ENCODE measurements at places on chromosomes 11 and 22.

GRCh38 chr22:49673048-49673447 is 154.6 kb downstream of the BRD1 start:
- no peak for DNase-seq

DNA sequence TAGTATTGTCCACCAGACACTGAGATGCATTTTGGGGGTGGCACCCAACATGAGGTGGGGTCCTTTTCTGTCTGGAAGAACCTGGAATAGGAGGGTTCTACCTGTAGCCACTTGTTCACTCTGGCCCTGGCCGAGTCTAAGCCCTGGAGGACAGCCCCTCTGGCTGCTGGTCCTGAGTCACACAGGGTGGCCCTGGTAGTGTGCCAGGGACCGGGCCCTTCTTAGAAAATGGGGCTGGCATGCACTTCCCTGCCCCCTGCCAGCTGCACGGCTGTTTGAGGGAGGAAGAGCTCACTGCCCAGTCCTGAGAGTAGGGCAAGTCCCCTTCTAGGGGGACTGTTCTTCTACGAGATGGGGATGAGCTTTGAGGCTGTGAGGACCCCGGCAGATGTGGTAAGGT is 2.2 kb downstream of the PLCB3 start:
- DNase-seq, result no peak

DNA sequence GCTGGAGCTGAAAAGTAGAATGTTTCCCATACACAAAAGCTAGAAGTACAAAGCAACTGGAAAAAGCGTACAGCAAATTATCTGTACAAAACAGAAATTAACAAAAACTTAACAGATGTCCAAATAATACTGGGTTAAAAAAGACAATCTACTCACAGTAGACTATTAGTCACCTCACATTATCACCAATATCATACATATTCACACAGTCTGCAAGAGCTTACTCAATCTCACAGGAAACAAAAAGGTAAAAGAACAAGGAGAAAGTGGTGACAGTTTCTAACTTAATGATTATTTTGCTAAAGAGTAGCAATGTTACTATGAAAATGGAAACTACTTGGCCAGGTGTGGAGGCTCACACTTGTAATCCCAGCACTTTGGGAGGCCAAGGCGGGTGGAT is 11.9 kb downstream of the CELF1 start:
- DNase-seq, result no peak

- no peak for DNase-seq
Observed at GRCh38 chr11:92501066-92501739, 276.6 kb downstream of the FAT3 start.

DNA sequence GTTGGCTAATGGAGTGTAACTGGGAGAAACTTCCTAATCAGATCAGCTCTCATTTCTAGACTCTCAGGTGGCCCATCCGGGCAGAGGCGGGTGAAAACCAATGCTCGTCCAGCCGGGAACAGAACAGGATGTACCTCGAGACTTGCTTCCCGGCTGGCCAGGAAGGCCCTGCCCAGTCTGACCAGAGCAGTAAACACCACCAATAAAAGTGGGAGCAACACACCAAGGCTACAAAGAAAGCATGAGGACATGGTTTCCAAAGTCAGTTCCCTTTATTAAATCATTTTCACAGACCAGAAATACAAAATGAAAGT is 940 bp upstream of the TNKS1BP1 start:
- DNase-seq, result no peak

DNA sequence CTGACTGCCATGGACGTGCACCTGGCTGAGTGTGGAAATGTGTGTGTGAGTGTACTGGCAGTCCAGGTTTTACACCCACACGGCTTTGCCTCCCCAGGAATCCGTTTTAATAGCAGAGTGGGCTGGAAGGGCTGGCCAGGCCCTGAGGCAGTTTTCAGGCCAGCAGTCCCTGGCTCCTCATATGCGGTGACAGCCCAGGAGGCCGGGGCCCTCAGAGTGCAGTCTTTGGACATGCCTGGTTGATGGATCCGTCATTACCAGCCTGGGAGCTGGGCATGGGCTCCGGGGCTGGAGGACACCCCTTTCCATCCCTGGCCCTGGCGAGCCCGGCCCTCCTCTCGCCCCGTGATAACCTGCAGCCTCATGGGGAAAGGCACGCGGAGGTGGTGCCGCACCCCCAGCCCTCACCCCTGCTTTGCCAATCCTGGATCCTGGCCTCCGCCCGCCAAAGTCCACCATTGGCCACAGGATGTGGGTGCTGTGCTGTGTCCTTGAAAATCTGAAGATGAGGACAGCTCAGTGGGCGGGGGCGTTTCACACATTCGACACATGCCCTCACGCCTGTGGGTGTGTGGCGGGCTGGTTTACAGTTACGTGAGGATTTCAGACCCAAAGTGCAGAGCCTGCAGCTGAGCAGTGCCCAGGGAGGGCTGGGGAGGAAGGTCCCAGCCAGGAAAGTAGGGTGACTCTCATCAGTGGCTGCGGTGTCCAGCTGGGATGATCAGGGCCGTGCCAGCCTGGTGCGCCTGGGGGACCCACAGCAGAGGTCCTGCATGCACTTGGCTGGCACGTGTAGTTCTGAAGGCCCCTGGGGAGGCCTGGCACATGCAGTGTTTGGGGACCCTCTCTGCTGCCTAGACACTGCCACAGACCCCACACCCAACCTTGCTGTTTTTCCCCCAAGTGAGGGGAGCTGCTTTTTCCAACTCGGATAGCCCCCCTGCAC is 55.1 kb downstream of the RTN4R start:
- DNase-seq, result peak; percentile 7

DNA sequence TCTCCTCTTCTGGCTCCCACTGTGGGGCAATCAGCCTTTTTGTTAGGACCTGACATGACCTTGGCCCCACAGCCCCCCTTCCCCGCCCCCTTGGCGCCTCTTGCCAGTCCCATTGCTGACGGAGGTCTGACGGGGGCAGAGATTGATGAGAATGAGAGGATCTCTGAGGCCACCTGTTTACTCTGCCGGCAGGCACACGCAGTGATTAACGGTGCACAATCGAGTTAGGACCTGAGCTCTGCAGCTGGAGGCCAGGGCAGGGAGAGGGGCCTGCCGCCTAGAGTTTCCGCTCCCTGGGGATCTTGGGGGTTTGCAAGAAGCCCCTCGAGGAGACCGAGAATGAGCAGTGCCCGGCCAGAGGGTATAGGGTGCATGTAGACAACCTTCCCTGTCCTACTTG is 6.8 kb upstream of the CHRM1 start:
- no peak for DNase-seq

- DNase-seq, result peak; percentile 25
Observed at GRCh38 chr22:46737105-46737975, 712 bp downstream of the CERK start.

DNA sequence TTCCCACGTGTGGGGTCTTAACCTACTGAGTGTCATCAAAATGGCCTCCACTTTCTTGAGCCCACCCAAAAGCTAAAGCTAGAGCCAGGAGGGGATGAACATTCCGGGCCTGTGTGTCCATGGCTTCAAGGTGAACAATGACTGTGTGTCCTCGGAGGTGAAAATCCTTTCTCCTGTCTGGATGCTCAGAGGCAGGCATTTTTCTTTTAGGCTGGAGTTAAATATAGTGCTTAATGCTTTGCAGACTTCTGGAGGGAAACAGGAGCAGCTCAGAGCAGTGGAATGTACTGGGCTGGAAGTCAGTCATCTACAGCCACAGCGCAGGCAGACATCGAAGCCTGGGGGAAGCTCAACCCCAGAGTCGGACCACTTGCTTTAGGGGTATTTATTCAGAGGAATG is 68.6 kb upstream of the TMEM45B start:
- no peak for DNase-seq

GRCh38 chr11:74320538-74320937 is 9.1 kb upstream of the P4HA3 start:
- DNase-seq, result no peak

- DNase-seq, result no peak
Observed at GRCh38 chr11:9568161-9568853, 5.2 kb upstream of the WEE1 start.

GRCh38 chr11:117176186-117176585 is 2.4 kb upstream of the SIDT2 start:
- DNase-seq, result no peak

DNA sequence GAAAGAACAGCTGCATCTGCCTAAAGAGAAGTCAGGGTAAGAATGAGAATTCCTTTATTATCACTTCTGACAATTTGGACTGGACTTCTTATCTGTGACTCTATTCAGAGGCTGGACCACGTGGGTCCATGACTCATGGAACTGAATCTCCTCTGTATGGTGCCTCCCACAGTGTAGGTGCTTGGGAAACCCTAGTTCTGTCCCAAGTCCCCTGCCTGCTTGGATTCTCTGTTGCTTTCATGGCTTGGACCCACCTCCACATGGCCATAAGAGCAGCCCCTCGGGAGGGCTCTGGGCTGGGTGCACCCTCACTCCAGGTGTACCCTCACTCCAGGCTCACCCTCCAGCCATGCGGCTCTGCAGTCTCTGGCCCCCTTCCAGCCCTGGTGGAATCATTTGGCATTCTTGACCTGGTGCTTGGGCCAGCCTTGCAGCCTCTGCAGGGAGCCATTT is 153.4 kb downstream of the CACNA1I start:
- DNase-seq, result no peak

DNA sequence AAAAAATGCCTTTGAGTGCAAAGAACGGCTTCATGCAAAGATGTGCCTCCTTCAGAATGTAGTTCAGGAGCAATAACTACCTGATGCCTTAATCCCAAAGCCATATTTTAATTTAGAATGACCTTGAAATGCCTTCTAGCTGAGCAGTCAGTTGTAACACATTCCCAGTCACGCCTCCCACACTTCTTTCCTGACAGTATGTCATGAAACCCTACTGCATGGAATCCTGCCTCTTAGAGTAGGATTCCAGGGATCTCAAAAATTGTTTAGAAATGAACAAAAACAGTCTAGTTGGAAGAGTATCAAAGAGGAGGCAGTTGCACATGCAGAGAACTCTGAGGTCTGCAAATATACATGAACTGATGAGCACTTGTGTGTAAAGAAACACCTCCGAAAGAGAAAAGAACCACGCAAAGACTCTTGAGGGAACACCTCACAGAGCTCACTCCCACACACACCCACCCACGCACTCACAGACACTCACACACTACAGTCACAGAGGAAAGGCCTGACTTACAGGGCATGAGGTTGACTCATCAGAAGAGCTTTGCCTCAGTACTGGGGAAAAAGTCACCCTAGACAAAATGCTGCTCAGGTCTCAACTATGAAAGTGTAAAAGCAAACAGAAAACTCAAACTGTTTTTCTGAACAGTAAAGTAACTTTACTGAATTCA is 77.4 kb downstream of the GGTLC2 start:
- DNase-seq, result peak; percentile 20

- DNase-seq, result no peak
Observed at GRCh38 chr11:26928582-26928981, 65.3 kb upstream of the FIBIN start.

DNA sequence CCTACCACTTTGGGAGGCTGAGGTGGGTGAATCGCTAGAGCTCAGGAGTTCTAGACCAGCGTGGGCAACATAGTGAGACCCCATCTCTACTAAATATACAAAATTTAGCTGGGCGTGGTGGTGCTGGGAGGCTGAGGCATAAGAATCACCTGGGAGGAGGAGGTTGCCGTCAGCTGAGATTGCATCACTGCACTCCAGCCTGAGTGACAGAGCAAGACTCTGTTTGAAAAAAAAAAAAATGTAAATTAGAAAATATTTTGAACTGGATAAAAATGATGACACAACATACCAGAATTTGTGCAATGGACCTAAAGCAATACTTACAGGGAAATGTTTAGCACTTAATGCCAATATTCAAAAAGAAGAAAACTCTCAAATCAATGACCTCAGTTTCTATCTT is 46.4 kb downstream of the ATG16L2 start:
- DNase-seq, result no peak

- no peak for DNase-seq
Observed at GRCh38 chr11:74306435-74307175, 4.8 kb downstream of the P4HA3 start.

DNA sequence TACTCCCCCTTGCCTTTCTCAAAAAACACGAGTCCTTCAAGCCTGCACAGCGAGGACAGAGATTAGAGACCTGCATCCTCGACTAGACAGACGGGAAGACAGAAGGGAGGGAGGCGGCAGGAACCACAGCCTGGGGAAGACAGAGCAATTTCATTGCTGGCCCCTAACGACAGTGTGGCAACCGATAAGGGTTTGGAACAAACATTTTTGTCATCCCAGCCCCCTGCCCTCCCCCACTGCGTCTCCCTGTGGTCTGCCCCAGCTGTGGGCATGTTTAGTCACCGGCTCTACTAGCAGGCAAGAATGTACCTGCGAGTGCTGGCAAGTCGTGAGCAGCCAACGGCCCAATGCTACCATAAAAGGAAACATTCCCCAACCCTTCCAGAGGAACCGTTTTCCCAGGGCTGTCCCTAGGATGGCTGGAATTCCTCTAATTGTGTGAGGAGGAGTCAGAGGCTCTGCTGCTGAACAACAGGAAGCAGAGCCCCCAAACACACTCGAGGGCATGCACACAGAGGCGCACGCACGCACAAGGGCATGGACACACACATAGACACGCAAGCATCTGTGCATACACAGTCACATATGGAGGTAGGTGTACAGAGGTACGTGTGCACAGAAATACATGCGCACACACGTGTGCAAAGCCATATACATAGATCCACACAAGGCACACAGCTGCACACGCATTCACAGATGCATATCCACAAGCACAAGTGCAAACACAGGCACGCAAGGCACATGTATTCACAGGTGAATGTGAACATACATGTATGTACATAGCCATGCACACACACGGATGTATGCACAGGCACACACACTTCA is 58.3 kb downstream of the MYH9 start:
- peak; percentile 73 for DNase-seq

DNA sequence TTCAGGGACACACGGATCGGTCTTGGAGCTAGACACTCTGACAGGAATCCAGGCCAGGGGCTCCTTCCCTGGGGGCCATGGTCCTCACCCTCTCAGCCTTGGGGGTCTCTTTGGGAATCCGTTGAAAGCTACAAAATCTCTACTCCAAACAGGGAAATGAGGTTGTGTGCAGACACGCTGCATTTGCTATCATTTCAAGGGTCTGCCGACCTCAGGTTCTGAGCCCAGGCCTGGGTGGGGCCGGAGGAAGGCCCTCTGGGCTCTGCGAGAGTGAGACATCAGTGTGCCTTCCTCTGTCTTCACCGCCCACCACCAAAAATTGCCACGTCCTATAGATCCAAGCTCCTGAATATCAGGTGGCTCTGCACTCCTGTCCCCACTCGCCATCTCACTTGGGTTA is 74.4 kb upstream of the FGF3 start:
- DNase-seq, result no peak

GRCh38 chr11:46404476-46405017 is 13.0 kb upstream of the CHRM4 start:
- no peak for DNase-seq

- DNase-seq, result peak; percentile 96
Observed at GRCh38 chr11:406796-407650, 7.8 kb downstream of the SIGIRR start.

GRCh38 chr11:6666302-6667183 is 10.9 kb upstream of the DCHS1 start:
- DNase-seq, result no peak

GRCh38 chr11:124930799-124931198 is 5.0 kb downstream of the HEPACAM start:
- DNase-seq, result no peak

- DNase-seq, result no peak
Observed at GRCh38 chr22:23608583-23608982, 23.5 kb downstream of the DRICH1 start.

All from effector memory CD8-positive, alpha-beta T cell (primary cell).